ENCODE measurements at places on chromosomes 13 and 19.

GRCh38 chr19:4977299-4978174, 8.6 kb downstream of the KDM4B start:
- DNase-seq = no peak

GRCh38 chr13:112790735-112791641, 101.2 kb downstream of the ATP11A start:
- DNase-seq = no peak

GRCh38 chr13:111318386-111318785, 2.1 kb upstream of the TEX29 start:
- DNase-seq = no peak

GRCh38 chr13:112069061-112069844, 2.3 kb downstream of the SOX1 start:
- DNase-seq = no peak

GRCh38 chr19:5138606-5139582, 170.0 kb downstream of the KDM4B start:
- no peak for DNase-seq

GRCh38 chr13:24012648-24013047, 115.3 kb upstream of the C1QTNF9B start:
- DNase-seq = no peak

- peak; percentile 36 for DNase-seq
These were observed at the start of gene ZNF528 for GRCh38 chr19:52397310-52398080. Gene ZNF528, plus strand, starts transcription at chr19:52397849. Its CDS starts 4,165 bp downstream, at chr19:52402014.

- DNase-seq = peak; percentile 48
These were observed 14.7 kb downstream of the MAG start for GRCh38 chr19:35306473-35307246.

- no peak for DNase-seq
These were observed 8.9 kb upstream of the ZNF527 start for GRCh38 chr19:37361994-37362393.

- DNase-seq = no peak
These were observed 35.4 kb downstream of the ZNF557 start for GRCh38 chr19:7104747-7105447.

DNA sequence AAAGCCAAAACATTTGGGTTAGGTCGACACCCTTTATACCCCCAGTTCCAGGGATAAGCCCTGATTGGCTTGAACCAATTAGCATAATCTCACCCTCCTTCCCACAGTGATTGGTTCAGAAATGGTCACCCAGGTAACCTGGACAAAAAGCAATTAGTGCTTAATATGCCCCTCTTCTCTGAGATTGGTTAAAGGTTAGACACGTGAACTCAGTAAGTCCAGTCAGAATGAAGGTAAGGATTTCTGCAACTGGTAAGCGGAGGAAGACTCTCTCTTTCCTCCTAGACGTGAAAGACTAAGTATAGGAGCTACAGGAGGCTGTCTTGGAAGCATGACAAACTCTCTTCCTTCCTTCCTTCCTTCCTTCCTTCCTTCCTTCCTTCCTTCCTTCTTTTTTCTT, 1.3 kb upstream of the PNMA8C start:
- DNase-seq = no peak

DNA sequence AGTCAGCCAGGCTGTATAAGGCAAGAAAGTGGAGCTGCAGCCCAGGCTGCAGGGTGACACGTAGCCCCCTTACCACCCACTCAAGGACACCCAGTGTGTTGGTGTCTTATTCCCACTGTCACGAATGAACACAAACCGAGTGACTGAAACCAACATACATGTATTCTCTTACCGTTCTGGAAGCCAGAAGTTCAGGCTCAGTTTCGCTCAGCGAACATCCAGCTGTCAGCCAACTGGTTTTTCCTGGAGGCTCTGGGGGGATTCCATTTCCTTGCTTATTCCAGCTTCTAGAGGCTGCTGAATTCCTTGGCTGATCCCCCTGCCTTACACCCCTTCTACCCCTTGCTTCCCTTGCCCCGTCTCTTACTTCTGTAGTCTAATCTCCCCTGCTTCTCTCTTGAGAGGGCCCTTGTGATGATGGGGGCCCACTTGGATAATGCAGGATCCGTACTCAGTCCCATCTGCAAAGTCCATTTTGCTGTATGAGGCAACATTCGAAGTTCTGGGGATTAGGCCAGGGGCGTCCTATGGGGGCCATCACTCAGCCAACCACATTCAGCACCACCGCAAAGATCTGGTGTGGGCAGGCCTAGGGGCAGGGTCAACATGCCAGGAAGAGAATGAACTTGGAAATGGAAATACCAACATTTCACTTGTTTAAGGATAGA, 47.3 kb upstream of the MTIF3 start:
- DNase-seq = no peak

- no peak for DNase-seq
These were observed 34.9 kb upstream of the POMP start for GRCh38 chr13:28623782-28624706.

DNA sequence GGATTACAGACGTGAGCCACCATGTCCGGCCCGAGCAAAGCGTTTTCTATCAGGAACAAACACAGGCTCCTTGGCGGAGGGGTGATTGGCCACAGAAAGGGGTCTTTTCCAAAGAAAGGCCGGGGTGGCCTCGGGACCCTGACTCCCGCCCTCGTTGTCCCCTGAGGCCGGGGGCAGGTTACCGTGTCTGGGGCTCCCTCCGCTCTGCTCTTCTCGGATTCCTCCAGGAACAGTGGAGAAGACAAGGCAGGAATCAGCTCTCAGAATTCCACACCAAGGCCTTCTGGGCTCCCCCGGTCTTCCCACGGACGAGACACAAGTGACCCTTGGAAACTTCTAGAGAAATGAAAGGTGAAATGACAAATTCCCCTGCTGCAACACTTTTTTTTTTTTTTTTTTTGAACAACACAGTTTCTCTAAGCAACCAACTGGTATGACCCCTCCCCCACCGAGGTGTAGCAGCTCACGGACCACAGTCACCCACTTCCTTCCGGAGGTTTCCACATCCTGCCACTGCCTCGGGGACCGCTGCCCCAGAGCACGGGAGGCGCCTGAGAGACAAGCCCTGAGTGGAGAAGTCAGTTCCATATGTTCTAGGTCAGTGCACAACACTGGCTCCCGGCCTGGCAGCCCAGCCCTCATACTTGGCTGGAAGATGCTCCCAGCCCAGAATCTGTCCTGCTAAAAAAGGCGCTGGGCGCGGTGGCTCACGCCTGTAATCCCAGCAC, 11.0 kb downstream of the MOB3A start:
- no peak for DNase-seq
